ENCODE measurements at places on chromosomes 16 and 17. TPM values are rescaled to one million over a fixed set of nuclear protein-coding genes. Genes with fewer than 3 reads are reported as not detected.

Gene SAMD14
- 0.50 TPM for total RNA-seq

Gene KRTAP3-1
- total RNA-seq, result not detected

Gene ITGAD
- total RNA-seq, result 0.16 TPM

Gene IRX5
- total RNA-seq, result 1.9 TPM

Gene DLG4
- 6.7 TPM for total RNA-seq

Gene GALR2
- 1.5 TPM for total RNA-seq

Gene EDC4
- 53.8 TPM for total RNA-seq

Gene OR1F1
- 0.17 TPM for total RNA-seq

Gene LLGL1
- 13.6 TPM for total RNA-seq

Gene SGCA
- 2.7 TPM for total RNA-seq

Gene MILR1
- 1.7 TPM for total RNA-seq

Gene ZDHHC1
- total RNA-seq, result 7.1 TPM

Gene CLEC19A
- total RNA-seq, result 0.32 TPM

Gene ALDH3A1
- 777 TPM for total RNA-seq

Gene NOB1
- 110 TPM for total RNA-seq

Gene TEDC2
- total RNA-seq, result 17.9 TPM

Gene CCDC43
- 29.8 TPM for total RNA-seq

Gene NOG
- total RNA-seq, result 0.78 TPM

Data from A549 treated with Mapracorat at 1 μM for 4 hours (cell line).